ENCODE measurements at places on chromosomes 6 and 20.
A peak's percentile ranks its signal among the peaks of the same experiment; 100 is the strongest.

- DNase-seq: peak; percentile 64
Observed at GRCh38 chr6:127641905-127642304, 64.9 kb downstream of the C6orf58 start.

DNA sequence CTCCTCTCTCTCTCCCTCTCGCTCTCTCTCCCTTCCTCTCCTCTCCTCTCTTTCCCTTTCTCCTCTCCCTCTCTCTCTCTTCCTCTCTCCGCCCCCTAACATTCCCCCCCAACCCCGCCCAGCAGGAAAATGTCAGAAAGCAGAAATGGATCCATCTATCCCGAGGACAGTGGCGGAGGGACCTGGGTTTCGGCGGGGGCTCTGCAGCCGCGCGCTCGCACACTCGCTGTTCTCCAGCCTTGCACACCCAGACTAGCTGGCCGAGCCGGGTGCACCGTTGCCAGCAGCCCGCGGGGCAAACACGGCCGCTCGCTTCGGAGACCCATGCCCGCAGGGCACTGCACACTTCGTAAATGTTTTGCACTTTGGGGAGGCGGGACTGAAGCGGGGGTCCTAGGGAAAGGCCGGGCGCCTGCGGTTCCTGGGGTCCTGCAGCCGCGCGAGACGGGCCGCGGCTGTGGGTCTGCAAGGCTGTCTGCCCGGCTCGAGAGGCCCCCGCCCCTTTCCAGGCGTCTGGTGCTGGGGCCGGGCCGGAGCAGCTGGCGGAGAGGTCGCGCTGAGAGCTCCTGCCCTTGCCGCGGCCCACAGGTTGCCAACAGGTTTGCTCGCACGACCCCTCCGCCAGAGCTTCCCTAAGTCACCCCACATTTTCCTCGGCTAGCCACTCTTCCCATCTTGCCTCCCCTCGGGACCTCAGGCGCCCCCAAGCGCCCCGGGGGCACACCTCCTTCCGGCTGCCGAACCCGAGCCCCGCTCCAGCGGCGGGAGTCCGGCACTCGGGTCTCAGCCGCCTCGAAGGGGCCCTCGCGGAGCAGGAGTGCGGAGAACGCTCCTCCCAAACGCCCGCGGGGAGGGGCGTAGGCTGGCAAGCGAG lies 818 bp upstream of the MDGA1 start:
- DNase-seq: peak; percentile 71

- DNase-seq: no peak
Observed at GRCh38 chr6:91198588-91199255, 611.9 kb upstream of the MAP3K7 start.

DNA sequence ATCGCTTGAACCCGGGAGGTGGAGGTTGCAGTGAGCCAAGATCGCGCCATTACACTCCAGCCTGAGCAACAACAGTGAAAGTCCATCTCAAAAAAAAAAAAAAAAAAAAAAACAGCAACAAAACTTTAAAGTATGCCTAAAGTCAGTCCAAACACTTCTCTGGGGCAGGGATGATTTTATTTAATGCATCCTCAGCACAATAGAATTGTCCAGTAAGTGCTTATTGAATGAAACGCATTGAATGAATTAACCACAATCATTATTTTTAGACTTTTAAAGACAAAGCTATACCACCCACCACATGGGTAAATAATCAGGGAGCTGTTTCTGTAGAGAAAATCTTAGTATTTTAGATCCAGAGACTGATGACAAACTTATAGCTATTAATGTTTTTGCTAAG lies 16.6 kb upstream of the CTAGE9 start:
- no peak for DNase-seq

- peak; percentile 20 for DNase-seq
Observed at GRCh38 chr6:152267967-152268845, 369.0 kb downstream of the SYNE1 start.

GRCh38 chr20:24588047-24588635 lies 118.7 kb downstream of the SYNDIG1 start:
- DNase-seq: no peak

DNA sequence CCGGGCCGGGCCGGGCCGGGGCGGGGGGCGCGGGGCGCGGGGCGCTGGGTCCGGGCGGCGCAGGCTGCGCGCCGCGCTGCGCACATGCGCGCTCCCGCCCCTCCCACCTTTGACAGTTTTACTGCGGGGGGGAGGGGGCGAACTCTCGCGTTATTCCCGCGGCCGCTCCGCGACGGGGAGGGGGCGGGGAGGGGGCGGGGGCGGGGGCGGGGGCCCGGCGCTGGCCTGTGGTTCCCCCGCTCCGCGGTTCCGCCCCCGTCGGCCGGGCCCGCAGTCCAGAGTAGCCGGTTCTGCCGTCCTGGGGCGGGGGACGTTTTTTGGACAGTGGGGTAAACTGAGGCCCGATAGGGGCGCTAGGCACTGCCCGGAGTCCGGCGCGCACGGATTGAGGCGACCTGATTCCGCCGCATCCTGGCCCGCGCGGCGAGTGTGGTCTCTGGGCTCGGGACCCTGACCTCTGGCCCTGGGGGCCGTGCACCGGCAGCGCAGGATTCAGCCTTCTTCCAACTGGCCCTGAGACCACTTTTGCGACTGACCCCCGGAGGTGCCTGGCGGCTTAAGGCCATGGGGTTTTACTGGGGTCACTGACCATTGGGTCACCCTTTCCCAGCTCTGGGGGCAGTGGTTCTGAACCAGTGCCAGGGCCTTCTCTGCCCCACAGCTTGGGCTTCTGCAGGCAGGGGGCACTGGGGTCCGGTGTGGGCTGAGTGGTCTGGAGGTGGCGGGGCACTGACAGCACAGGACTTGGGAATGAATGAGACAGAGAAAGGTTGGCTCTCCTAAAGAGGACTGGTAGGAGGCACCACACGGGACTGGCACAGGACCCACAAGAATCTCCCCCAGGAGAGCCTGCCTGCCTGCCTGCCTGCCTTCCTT lies at the start of gene ZNF512B:
Gene ZNF512B, minus strand, starts transcription at position 93 of the 876 bp plus-strand sequence. CDS start 1,980 bp downstream, outside the sequence.
- peak; percentile 97 for DNase-seq

DNA sequence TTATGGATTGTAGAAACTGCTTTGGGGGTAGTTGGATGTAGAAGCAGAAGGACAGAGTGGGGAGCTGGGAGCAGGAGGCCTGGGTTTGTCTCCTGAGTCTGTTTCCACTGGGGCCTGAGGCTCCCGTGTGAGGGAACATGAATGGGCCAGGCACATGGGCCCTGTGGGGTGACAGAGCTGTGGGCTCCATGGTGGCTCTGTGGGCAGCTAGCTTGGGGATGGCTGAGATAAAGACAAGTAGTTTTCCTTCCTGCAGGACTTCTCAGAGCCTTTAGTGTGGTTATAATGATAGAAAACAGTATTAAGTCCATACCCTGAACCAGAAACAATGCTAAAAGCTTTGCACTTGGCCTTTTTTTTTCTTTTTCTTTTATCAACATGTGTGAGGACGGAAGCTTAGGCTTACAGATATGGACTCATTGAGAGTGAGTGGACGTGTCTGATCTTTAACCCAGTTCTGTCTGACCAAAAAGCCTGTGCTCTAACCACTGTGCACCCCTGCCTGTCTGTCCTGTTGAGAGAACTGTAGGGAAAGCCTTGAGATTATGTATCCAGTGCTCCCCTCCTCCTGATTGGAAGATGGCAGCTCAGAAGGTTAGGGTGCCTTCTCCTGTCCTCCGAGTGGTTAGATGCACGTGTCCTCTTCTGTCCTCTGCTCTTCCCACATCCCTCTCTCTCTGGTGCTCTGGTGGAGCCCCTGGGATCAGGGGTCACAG lies 98.3 kb downstream of the CDH26 start:
- DNase-seq: no peak
